Left renal pelvis (tissue), 4 donors: ENCODE measurements at places on chromosomes 12 and 14. TPM values are rescaled to one million over a fixed set of nuclear protein-coding genes. Genes with fewer than 3 reads are reported as not detected.

Gene CBLN3
- polyA plus RNA-seq = 2.2 TPM

Gene KRT77
- not detected for polyA plus RNA-seq

Gene RALGAPA1
- polyA plus RNA-seq = 43.6 TPM

Gene IL26
- polyA plus RNA-seq = not detected

Gene CDH24
- 44.0 TPM for polyA plus RNA-seq

Gene ESR2
- 1.1 TPM for polyA plus RNA-seq

Gene MMP14
- polyA plus RNA-seq = 137 TPM

Gene SDR9C7
- 0.27 TPM for polyA plus RNA-seq

Gene ANO4
- polyA plus RNA-seq = 1.5 TPM

Gene RACGAP1
- 45.4 TPM for polyA plus RNA-seq

Gene CISTR
- polyA plus RNA-seq = not detected

Gene CCDC196
- not detected for polyA plus RNA-seq

Gene GUCY2C
- 0.63 TPM for polyA plus RNA-seq

Gene HOXC12
- polyA plus RNA-seq = not detected

Gene CDC42BPB
- polyA plus RNA-seq = 67.2 TPM

Gene LRP10
- polyA plus RNA-seq = 83.4 TPM

Gene SH2B3
- 14.6 TPM for polyA plus RNA-seq

Gene IFNG-AS1
- 0.27 TPM for polyA plus RNA-seq
